ENCODE measurements at places on chromosomes 11 and 22.

GRCh38 chr11:129146191-129146590 lies 45.9 kb downstream of the ARHGAP32 start:
- DNase-seq: no peak

GRCh38 chr22:29734406-29734805 lies 14.6 kb downstream of the CABP7 start:
- no peak for DNase-seq

GRCh38 chr11:74777877-74778276 lies 29.2 kb downstream of the RNF169 start:
- no peak for DNase-seq

DNA sequence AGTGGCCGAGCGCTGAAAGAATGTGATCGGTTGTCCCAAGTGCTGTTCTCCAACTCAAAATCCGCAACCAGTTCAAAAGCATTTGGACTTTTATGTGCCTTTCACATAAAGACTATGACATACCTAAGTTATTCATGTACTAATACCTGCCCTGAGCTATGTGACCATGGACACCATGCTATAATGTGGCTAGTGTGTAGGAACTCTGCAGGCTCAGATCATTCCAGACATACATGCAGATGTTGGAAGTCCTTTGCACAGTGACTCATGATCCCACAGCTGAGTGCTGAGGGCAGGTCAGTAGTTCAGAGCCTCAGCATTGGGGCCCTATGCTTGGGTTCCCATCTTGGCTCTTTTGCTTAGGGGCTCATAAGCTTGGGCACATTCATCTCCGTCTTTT lies 95.4 kb downstream of the IGLL1 start:
- DNase-seq: no peak

DNA sequence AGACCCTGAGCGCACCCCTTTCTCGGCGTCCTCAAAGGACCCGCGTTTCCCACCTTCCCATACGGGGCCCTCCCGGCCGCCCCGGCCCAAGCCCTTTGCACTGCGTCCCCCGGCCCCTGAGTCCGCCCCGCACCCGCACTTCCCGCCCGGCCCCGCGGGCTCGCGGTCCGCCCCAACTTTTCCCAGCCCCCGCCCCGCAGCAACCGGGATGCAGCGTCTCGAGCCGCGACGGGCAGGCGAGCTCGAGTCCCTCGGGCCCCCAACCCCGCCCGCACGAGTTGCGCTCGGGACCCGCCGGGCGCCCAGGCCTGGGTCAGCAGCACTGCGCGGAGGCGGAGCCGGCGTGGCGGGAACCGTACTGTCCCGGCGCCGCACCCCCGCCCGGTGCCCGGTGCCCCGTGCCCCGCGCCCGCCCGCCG lies 371 bp downstream of the SMCO4 start:
- no peak for DNase-seq

GRCh38 chr11:120714438-120714837 lies 202.9 kb downstream of the GRIK4 start:
- no peak for DNase-seq

GRCh38 chr22:29872989-29873388 lies 10.0 kb upstream of the MTMR3 start:
- DNase-seq: no peak

DNA sequence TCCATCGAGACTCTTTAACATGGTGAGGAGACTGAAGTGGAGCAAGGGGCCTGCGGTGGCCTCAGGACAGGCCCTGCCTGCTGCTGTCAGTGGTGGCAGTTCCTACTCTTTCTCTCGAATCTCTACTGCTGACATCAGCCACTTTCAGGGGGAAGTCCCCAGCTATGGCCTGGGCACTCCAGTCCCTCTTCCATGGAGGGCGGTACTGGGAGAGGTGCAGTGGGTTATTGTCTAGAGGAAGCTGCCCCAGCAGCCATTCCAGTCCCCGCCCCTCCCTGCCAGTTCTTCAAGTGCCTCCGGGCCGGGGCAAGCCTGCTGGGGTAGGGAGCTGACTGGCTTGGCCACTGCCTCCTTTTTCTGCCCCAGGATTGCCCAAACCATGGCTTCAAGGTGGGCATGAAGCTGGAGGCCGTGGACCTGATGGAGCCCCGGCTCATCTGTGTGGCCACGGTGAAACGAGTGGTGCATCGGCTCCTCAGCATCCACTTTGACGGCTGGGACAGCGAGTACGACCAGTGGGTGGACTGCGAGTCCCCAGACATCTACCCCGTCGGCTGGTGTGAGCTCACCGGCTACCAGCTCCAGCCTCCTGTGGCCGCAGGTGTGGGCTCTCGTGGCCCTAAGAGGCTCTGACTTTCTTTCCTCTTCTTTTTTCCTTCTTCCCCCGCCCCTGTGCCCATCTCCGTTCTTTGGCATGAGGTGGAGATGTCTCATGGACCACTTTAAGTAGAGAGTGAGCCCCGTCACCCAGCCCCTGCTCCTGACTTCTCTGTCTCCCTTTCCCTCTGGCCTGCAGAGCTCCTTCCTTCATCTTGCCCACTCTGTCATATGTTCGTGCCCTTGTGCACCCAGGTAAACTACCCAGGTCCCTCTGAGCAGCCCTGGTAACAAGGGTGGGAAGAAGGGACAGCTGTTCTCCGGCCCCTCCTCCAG lies 13.7 kb downstream of the CHADL start:
- no peak for DNase-seq

GRCh38 chr22:17920145-17920605 lies 104.2 kb downstream of the MICAL3 start:
- DNase-seq: no peak

DNA sequence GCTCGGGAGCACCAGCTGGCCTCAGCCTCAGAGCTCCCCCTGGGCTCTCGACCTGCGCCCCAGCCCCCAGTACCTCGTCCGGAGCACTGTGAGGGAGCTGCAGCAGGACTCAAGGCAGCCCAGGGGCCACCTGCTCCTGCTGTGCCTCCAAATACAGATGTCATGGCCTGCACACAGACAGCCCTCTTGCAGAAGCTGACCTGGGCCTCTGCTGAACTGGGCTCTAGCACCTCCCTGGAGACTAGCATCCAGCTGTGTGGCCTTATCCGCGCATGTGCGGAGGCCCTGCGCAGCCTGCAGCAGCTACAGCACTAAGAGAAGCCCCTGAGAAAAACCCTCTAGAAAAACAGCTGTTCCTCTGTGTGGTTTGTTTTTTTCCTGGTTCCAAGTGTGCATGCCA lies 918 bp upstream of the FAM89B start:
- DNase-seq: no peak

GRCh38 chr11:46700241-46701077 lies at the start of the genes ARHGAP1 and ZNF408:
Gene ARHGAP1 (minus strand): TSS chr11:46700619. CDS start chr11:46696107, 4,512 bp downstream.
Gene ZNF408 (plus strand): TSS chr11:46701031. CDS start chr11:46701048, 17 bp downstream.
- DNase-seq: peak; percentile 98

DNA sequence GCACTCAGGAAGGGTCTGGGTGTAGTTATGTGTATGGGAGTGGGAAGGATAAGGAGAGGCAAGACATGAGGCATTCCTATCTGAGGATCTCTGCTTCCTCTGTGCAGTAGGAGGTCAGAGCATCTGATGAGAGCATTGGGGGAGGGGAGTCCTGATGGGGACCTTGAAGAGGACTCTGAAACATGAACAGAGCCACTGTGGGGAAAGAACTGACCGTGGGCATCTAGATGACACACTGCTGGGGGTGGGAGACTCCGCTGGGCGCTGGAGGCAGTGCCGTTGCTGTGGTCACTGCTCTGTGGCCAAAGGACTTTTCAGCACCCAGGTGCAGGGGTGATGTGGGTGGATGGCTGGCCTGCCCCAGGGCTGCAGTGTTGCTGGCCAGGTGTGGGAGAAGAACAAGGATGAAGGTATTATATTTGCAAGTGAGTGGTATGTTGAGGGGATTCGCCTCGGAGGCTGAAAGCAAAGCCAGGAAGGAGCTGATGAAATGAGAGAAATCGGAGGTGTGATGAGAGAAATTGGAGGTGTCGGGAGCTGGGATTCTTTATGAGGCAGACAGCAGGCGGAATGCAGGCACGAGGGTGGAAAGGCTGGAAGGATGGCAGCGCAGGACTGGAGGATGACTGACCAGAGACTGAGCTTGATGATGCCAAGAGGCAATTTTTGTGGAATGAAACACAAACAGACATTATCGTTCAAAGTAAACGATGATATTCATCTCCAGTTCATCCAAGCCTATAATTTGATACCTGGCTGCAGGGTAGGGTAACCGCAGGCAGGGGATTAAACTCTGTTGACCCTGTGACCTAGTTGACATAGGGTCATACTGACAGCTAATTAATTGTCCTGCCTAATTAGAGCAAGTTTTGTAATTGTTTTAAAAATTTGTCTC lies 19.4 kb upstream of the TMPRSS4 start:
- DNase-seq: no peak

Data from activated CD4-positive, alpha-beta T cell treated with anti-CD3 and anti-CD28 coated beads for 1 hour (primary cell).